ENCODE measurements at places on chromosomes 16 and 17.

DNA sequence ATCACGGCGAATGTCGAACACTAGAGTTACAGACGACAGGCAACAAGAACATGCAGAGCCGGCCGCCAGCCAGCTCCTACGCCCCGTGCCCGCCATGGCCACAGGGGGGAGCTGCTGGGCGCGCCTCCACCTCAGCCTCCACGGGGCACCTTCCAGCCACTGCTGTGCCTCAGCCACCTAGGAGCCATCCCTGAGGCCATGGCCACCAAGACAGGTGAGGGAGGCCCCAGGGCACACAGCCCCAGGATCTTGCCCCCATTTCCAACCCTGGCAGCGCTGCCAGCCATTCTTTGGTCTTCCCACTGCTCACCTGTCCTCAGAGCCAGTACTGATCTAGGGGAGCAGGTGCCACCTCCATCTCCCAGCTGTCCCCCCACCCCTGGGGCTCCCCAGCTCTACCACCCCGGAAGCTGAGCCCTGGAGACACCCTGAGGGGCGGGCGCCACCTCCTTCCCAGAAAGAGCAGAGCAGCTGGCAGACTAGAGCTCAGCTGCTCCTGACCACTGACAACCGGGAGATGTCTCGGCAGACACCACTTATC lies 11.8 kb downstream of the GNPTG start:
- DNase-seq, result no peak

DNA sequence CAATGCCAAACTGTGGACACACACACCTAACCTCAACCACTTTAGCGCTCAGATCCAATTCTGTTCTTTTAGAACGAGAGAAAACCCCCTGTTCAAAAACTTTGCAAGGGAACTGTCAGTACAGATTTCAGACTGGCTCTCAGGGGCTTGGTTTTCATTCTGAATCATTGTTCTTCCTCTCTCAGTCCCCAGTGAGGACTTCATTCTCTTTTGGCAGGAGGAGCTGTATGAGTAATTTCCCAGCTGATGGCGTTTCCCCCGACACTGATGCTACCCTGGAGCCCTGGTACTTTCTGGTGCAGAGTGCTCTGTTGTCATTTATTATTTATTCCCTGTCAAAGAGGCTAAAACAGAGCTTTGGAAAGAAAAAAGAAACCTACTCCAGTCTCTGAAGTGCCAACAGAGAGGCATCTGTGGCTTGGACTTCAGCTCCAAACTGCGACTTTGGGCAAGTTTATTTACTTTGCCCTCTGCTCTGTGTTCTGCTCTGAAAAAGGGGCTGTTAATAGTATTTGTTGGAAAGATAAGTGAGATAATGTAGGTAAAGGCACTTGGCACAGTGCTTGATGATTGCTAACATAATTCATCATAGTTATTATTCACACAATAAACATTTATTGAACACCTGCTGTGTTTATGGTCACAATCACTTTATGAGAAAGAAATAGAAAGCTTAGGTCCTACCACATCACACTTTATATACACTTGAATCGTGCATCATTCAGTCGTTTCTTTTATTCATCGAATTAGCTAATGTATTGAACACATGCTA lies 28.3 kb downstream of the ETV4 start:
- DNase-seq, result no peak

- no peak for DNase-seq
These were observed 1.7 kb upstream of the SLC47A1 start for GRCh38 chr17:19531780-19532501.

DNA sequence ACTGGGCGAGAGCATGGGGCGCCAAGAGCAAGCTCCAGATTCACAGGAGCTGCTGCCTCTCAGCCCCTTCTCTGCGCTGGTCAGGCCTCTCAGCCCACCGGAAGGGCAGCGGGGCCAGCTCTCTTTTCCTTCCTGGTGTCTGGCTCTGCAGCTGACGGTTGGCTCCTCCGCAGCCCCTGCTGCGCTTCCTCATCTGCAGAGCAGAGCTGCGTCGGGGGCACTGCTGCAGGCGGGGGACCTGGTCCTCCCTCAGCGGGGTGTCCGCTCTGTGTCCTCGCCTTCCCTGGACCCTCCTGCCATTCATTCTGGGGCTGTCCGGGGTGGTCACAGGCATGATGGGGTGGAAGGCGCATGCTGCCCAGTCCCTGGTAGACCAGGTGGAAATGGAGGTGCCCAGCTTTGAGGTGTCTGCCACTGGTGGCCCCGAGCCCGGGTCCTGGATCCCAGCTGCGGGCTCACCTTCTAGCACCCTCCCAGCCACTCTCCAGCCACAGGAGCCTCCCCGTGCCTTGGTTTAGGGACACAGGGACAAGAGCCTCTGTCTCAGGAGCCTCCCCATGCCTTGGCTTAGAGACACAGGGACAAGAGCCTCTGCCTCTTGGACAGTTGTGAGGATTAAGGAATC lies 84.8 kb downstream of the IRF8 start:
- no peak for DNase-seq

- no peak for DNase-seq
These were observed 73.9 kb upstream of the TOB1 start for GRCh38 chr17:50939795-50940684.
